ENCODE measurements at places on chromosomes 11 and 22.
A peak's percentile ranks its signal among the peaks of the same experiment; 100 is the strongest.

- no peak for DNase-seq
Measured at GRCh38 chr11:71154261-71154805, 98.0 kb downstream of the SHANK2 start.

DNA sequence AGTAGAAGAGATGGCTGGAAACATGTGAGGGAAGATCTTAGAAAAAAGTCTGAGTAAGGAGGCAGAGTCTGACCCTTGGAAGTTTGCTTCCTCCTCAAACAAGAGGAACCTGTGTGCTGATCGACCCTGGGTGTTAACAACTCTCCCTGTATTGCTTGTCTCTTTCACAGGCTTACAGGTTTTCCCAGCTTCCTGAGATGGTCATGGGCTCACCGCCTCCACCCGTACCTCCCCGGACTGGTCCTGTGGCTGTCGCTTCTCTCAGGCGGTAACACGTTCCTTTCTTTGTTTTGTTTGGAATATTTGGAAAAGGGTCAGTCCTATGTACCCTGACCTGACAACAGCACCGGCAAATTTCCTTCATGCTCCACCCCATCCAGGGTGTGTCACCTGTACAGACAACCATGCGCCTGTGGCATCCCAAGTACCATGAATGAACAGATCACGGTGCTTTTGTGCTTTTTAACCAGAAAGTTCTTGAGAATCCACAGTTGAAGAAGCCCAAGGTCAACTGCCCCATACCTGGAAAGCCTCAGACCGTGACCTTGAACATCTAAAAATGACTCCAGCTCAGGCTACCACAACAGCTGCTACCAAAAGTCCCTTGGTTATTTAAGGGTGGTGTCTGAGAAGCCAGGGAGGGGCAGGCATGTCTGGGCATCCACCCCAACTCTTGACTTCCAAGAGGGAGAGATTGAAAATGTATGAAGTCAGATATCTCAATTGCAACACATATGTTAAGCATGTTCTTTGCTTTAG is 44.6 kb downstream of the C11orf91 start:
- no peak for DNase-seq

- DNase-seq, result no peak
Measured at GRCh38 chr22:50473088-50473487, 1.7 kb downstream of the SBF1 start.

GRCh38 chr11:85724748-85725465 is 38.9 kb upstream of the CCDC89 start:
- no peak for DNase-seq

DNA sequence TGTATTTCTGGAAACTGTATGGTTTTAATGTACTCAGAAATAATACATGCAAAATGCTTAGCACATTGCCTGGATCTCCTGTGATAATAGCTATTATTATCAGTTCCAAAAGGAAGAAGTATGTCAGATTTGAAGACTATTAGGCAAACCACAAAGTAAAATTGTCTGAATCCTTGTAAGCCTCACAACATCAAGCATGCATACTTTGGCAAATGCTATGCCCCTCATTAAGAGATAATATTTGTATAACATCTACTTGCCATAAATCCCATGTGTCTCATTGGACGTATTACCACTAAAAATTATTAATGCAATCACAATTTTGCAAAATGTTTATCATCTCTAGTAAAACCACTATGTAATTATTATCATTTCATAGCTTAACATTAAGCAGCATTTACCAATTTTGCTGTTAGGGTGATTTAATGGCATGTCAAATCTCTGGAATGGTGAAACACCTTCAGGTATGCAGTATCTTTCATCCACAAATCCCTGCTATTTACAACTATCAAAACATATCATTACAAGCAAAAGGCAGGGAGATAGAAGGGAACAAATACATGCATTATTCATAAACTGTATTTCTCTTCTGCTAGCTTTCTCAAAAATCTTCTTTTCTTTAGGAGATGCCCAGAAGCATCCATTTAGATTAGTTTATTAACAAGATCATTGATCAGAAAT is 974.6 kb upstream of the RAG2 start:
- DNase-seq, result no peak

GRCh38 chr11:36051235-36052144 is 107.6 kb downstream of the LDLRAD3 start:
- no peak for DNase-seq

GRCh38 chr22:31130873-31131272 is 8.1 kb downstream of the INPP5J start:
- no peak for DNase-seq

- no peak for DNase-seq
Measured at GRCh38 chr22:25488244-25489020, 76.0 kb upstream of the GRK3 start.

DNA sequence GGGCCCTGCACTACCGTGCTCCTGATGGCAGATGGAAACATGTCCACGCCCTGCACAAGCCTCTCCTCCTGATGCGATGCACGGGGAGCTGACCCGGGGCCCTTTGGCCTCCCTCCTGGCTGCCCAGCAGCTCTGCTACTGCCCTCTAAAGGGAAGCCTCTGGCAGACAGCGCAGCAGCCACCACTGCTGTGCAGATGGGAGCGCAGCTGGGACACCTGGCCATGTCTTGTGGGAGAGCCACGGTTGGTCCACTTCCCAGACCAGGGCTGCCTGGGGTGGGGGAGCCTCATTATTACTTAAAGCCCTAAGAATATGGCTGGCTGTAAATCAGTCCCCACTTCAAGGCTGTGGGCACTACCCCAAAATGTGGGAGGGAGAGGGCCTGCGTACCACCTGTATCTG is 38.3 kb downstream of the TBX1 start:
- no peak for DNase-seq

DNA sequence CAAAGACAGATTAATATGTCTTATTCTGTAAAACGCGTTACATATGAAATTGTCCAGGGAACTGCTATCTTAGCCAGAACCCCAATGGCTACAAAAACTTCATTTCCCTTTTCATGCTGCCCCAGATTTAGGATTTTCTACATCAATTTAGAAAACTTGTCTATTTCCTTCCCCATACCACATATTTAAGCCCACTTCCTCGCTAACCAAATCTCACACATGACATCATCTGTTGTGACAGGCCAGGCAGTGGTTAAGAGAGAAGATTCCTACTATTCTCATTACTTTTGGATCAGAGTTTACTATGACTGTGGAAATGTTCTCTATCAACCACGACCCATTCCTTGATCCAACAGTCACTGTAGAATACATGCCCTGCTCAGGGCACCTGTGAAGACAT is 15.9 kb downstream of the CCDC82 start:
- DNase-seq, result no peak

DNA sequence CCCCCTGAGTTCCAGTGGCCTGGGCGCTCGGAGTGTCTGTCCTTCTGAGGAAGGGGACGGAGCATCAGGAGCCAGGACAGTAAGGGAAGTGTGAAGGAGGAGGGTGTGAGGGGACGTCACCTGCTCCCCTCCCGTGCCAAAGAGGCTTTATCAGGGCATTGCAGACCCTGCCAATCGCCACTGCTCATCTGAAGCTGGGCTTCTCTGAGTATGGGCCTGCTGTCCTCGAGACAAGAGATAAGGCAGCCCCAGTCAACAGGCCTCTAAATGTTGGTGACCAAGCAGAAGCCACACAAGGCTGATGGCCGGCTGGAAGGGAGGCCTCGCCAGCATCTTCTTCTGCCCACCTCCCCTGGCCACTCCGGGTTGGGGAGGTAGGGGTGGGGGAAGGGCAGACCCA is 29.8 kb downstream of the LIF start:
- DNase-seq, result no peak

DNA sequence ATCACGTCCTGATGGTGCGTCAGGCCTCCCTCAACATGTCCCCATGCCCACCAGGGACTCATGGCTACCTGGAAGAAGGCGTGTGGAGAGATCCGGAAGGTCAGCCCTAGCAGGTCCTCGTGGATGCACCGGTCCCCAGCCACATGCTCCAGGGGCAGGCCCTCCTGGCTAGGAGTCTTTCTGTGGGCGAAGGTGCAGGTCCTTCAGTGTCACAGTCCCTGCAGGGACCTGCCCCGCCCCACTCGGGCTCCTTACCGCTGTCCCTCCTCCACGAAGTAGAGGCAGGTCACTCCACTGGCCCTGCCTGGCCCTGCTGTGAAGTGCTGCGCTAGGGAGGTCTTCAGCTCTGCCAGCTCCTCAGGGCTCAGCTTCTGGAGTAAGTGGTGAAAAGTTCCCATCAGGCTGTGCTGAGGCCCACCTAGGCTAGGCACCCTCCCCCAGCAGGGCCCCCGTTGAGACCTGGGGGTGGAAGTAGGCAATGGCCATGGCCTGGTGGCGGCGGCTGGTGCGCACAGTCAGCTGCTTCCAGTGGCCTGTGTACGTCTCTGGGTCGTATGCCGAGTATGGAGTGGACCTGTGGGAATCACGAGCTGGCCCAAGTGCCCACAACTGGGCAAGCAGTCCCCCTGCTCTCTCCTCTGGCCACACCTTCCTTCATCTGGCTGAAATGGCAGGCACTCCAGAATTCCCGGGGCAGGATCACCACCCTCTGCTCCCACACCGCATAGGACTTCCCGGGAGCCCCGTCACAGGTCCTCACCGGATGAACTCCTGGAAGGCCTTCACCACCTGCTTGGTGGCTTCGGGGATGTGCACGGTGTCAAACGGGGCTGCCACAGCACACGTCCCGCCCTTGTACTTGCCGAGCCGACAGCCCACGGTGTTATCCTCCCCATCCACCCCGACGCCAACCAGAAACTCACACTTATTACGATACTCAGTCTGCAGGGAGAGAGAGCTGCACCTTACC is 1.1 kb upstream of the RANBP1 start:
- no peak for DNase-seq

- no peak for DNase-seq
Measured at GRCh38 chr22:23557036-23557435, 23.1 kb downstream of the IGLL1 start.

DNA sequence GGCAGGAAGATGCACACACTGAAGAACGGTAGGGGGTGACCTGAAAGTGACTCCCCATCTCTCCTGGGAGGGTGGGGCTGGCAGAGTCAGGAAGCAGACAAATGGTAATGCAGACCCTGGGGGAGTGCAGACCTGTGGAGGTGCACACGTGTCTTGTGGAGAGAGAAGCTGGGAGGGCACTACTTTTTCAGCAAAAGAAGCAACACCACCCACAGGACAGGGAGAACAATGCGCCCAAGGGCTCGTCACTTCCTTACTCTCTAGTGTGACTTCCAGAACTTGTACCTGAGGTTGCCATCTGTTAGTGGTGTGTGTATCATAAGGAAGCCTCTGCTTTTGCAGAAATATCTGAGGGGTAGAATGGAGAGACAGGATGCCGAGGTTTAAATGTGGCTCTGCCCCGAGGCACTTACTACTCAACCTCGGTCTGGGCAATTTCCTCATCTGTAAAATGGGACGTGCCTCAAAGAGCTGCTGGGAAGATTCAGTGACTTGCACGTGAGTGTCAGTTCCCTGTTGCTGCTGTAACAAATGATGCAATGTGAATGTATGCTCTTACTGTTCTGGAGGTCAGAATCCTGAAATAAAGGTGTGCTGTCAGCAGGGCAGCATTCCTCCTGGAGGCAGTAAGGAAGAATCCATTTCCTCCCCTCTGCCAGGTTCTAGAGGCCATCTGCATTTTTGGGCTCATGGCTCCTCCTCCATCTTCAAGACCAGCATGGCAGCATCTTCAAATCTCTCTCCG is 323.4 kb downstream of the SHANK2 start:
- no peak for DNase-seq

- DNase-seq, result no peak
Measured at GRCh38 chr22:17198170-17199002, 20.8 kb downstream of the ADA2 start.

DNA sequence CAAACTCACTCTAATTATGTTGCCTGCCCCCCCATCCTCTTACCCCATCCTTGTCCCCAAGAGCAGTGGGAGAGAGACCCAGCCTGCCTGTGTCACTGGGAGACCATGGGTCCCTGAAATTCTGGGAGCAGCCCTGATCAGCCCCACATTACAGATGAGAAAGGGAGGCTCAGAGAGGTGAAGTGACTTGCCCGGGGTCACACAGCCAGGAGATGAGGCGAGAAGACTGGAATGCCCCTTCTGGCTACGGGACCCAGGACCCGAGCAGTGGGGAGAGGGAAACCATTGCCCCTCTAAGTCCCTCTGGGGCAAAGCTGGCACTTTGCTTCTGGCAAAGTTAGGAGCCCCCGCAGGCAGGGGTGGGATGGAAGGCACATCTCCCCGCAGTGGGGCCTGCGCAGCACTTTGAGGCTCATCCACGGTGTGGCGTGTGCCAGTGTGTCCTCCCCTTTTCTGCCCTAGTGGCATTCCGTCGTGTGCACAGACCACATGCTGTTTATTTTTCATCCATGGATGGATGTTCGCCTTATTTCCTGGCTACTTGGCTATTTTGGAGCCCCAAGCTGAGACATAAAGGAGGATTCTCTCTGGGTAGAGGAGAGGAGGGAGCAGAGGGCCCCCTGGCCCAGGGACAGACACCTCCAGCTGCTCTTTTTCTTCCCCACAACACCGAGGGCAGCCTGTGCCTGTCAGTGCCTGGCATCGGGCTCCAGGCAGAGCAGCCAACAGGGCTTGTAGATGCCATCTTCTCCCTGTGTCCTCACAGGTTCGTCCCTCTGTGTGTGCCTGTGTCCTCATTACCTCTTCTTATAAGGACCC is 3.7 kb upstream of the FGF3 start:
- no peak for DNase-seq

GRCh38 chr11:117026593-117027330 is 71.5 kb downstream of the SIK3 start:
- no peak for DNase-seq

DNA sequence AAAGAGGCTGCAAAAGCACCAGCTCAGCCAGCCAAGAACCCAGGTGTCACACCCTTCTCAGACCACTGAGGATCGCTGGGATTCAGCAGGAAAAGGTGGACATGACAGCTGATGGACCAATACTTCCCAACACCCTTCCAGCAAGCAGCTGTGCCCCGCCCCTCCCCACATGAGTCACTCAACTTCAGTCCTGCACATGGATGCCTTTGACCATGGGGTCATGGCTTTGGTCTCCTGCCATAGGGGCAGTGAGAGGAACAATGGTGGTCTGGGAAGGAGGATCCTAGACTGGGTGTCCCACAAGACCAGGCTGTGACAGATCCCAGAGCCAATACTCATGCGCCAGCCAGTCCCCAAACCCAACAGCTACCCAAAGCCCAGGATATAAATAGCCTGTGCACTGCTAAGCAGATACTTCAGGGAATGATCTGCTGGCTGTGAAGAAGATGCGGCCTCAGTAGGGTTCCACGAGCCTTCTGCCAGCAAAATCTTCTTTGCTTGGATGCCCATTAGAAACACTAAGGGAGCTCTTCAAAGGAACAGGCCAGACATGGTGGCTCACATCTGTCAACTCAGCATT is 5.5 kb upstream of the RGL4 start:
- DNase-seq, result peak; percentile 7

GRCh38 chr11:75469785-75470405 is 36.9 kb upstream of the KLHL35 start:
- no peak for DNase-seq

GRCh38 chr22:24189249-24190158 is 8.2 kb downstream of the SUSD2 start:
- peak; percentile 49 for DNase-seq
